Stimulated activated CD4-positive, alpha-beta T cell treated with anti-CD3 and anti-CD28 coated beads, Interleukin-1b, Interleukin-23, amount 100 ng/mL, for 1 hour (primary cell): ENCODE measurements at places on chromosomes 1 and 21.

- DNase-seq, result no peak
Observed at GRCh38 chr21:18007121-18007520, 188.0 kb upstream of the C21orf91 start.

GRCh38 chr1:47502746-47503370 lies 65.0 kb downstream of the FOXD2 start:
- no peak for DNase-seq

GRCh38 chr1:158007667-158008386 lies 14.4 kb downstream of the KIRREL1 start:
- no peak for DNase-seq

DNA sequence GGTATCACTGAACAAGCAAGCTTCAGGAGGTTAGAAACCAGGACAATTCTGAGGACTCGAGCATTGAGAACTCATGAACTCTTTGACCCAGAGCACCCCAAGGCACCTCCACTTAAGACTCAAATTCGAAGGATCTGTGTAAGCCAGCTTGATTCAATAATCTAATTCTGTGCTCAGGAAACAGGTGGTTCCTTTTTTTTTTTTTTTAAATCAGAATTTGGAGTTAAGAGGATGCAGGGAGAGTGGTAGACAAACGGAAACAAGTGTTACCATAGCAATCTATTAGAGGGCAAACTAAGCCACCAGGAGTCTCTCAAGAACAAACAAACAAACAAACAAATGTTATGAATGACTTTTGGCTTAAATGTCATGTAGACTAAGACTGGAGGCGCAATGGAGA lies 53.8 kb upstream of the DPH5 start:
- no peak for DNase-seq

DNA sequence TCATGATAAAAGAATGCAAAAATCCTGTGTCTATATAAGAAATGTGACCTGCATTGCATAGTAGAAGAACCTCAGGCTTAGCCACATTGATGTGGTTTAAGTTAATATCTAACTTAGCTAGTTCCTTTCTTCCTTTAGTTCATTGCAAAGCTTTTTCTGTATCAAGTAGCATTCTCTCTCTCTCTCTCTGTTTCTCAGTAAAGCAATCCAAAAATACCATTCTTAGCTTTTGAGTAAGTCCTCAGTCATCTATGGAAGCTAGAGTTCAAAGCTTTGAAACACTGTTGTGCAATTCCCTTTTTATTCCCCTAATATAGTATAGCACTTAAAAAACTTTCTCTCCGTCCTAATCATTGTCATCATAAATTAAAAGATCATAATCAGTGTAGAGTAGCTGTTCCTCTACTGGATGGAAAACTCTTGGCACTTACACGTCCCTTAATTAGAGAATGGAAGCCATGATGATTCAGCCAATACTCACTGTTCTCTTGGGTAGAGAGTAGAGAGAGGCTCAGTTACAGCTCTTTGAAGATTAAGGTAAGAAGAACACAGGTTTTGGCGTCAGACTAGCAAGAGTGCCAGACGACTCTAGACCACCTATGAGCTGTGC lies 350.3 kb upstream of the LYPLAL1 start:
- no peak for DNase-seq
